Activated gamma-delta T cell treated with Interleukin-2 at 50 U/mL for 16 hours (primary cell): ENCODE measurements at places on chromosomes 13 and 19.

DNA sequence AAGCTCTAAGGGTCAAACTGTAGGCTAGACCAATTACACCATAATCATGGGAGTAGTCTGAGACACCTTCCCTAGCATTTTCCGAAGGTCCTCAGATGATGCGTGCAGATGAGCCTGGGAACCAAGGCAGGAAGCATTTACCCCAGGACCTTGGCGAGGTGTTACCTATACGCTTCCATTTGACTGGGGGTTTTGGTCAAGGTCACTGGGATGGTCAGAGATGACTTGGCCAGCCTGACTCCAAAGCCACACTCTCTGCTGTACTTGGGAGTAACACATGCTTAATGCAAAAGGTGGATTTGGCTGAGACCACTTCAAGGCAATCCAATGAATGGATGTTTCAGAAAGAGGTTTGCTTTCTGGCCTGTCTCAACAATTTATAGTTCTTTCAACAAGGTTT, 98.9 kb upstream of the IRS2 start:
- DNase-seq: no peak

- no peak for DNase-seq
These were observed 26.8 kb downstream of the AP1M1 start for GRCh38 chr19:16224293-16225045.

DNA sequence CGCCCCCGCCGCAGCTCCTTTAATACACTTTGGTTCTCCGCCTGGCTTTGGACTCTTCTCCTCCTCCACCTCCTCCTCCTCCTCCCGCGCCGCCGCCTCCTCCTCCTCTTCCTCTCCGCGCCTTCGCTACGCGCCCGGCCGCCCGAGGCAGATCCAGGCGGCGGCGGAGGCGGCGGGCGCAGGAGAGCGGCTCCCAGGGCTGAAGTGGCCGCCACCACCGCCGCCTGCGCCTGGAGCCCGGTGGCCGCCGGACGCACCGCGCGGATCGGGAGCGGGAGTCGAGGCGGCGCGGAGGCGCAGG, at the start of gene ZIC2:
ZIC2 (plus strand) TSS at position 50 of the 301 bp plus-strand sequence. CDS start 281 bp downstream, outside the sequence.
- no peak for DNase-seq

DNA sequence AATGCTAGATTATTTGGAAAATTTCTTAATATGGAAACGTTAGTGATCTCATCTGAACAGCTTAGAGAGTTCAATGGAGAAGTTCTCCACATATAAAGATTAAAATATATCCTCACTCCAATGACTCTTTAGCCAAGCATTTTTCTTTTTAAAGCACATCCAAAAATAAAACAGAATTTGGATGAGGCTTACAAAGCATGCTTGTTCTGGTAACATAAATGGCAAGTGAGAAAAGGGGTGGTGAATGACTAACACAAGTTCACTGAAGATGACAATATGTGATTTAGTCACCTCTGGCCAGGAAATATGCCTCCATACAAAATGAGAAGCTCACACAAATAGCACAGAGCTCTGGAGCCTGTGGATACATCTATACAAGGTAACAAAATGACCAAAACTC, 253.0 kb downstream of the PCDH20 start:
- DNase-seq: no peak

- peak; percentile 61 for DNase-seq
These were observed 14.7 kb downstream of the UBAC2 start for GRCh38 chr13:99215184-99215830.

DNA sequence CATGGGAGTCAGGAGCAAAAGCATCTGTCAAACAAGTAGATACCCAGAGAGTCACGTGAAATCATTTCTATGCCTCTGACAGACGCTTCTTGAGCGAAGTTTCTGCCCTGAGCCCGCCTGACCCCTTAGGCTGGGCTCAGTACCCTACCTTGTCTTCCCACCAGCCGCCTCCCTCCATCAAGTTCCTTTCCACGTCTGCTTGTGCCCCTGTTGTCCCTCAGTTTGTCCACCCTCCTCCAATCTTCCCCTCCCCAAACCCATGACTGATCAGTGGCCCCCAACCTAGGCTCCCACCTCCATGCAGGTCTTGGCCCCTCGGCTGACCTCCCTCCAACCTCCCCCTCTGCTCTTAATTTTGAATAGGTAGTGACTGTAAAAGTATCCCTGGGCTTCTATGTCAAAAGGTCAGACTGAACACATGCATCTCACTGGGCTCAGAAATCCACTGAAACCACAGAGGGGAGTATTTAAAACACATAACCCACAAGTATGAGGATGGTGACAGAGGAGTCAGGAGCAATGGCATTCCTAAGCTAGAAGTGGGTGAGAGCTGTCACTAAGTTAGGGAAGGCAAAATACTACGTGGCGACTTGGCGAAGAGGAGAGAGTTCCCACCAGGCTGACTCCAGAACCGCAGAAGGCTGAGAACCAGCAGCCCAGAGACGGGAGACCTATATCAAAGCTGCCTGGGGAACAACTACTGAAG, 1.7 kb upstream of the ZNF446 start:
- DNase-seq: no peak

- DNase-seq: peak; percentile 100
These were observed 19.7 kb downstream of the RFX1 start for GRCh38 chr19:13986348-13986904.

GRCh38 chr13:40615619-40616018, 50.8 kb downstream of the FOXO1 start:
- no peak for DNase-seq

- DNase-seq: no peak
These were observed 38.1 kb upstream of the KCTD15 start for GRCh38 chr19:33758541-33759013.

DNA sequence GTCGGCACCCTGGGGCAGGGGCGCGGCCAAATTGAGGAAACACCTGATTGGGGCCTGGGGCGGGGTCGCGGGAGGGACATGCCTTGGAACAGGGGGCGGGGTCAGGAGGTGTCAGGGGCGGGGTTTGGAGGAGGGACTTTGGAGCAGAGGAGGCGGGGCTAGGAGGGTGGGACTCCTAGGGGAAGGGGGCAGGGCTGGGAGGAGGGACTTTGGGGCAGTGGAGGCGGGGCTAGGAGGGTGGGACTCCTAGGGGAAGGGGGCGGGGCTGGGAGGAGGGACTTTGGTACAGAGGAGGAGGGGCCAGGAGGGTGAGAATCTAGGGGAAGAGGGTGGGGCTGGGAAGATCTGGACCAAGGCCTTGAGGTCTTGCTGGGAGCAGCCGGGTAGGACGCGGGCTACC, 21.9 kb downstream of the GRIN2D start:
- peak; percentile 62 for DNase-seq

DNA sequence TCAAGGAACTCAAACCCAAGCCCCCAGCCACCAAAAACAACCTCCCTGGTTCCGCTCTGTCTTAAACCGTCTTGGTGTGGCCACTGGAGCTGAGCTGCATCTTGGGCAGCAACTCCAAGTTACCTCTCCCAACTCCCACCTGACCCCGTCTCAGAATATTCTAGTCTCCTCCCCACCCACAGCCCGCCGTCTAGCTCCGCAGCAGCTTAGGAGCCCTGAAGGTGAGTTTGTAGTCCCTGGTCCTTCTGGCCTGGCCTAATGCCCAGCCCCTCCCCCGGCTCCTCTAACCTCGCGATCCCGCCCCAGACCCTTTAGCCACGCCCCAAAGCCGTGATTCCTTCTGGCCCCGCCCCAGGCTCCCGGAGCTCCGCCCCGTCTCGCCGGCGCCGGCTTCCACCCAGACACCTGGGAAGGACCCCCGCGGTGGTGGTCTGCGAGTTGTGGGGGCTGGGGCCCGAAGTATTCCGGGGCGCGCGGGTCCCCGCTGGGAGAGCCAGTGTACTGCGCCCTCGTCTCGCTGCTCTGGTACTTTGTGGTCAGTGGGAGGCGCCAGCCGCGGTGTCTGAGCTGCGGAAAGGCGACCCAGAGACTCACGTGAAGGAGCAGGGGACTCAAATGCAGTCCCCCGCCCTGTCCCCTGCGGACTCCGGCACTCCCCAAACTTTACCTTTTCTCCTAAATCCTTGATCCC, 2.5 kb upstream of the LHB start:
- peak; percentile 60 for DNase-seq

GRCh38 chr19:18452386-18452785, 14.5 kb upstream of the ISYNA1 start:
- no peak for DNase-seq

DNA sequence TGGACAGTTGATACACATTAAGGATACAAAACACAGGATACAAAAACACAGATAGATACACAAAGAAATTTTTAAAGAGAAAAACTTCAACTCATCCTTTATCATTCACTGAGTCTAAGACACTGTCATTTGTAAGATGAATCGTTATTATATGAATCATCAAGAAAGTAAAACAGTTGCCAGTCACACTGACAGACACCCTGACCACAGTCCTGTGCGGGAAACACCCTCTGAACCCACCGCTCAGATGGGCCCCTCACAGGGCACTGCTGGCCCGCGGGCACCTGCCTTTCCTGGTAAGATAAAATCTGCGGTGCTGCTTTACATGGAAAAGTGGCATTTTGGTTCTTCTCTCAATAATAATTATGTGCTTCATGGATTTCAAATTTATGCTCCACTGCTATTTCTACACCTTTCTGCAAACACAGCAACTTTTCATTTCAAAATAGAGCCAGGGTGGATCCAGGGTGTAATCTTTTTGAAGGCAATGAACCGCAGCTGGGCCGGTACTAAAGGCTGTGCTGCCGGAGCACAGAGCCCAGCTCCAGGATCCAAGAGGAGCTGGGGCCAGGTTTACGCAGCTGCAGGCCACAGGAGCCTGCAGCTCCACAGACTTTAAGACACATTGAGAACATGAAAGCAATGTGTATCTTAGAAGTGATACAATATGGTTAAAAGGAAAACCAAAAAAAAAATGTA, 76.8 kb downstream of the TUBGCP3 start:
- DNase-seq: no peak

DNA sequence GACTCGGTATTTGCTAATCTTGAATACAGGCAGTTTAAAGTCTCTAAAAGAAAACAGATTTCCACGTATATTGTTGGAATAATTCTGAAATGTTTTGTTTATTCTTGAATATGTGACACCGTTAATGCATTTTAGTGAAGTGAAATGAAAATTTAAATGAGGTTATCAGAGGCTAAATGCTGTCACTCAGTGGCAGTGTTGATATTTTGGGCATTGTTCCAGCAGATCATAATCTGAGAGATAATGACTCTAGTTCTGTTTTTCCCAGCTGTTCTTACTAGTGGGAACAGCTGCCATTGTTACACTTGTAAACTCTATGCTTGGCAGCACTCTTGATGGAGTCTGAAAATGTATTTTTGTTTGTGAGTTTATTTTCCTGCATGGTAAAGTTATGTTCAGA, 365.6 kb upstream of the SLC10A2 start:
- DNase-seq: no peak

DNA sequence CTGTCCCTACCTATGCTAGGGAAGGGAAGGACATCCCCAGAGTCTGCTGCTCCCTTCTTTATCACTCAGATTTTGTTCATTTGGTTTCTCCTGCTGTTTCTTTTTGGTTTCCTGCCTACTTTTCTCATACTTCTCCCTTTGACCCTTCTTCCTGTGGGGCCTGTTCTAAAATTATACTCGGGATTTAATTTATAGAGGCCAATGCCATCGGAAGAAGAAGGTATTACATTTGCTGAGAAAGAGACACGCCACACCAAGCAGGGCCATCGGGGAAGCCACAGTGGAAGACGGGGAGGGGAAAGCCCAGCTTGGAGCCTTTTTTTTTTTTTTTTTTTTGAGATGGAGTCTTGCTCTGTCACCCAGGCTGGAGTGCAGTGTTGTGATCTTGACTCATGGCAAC, 46.8 kb upstream of the FARP1 start:
- DNase-seq: no peak

DNA sequence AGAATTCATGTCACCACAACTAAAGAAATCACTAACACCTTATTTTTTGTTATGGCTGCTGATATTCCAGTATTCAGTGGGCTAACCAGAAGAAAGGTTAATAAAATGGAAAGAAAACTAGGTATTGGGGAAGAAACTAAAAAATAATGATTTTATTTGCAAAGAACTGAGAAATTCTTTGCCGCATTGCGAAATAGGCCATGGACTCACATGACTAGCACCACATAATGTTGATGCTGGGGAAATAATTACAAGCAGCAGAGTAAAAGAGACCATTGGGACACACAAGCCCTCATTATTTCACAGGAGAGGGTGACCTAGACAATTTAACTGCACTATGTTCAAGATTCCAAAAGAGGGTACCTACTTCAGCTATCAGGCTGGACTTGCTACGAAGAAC, 1411.5 kb downstream of the SLITRK5 start:
- no peak for DNase-seq

DNA sequence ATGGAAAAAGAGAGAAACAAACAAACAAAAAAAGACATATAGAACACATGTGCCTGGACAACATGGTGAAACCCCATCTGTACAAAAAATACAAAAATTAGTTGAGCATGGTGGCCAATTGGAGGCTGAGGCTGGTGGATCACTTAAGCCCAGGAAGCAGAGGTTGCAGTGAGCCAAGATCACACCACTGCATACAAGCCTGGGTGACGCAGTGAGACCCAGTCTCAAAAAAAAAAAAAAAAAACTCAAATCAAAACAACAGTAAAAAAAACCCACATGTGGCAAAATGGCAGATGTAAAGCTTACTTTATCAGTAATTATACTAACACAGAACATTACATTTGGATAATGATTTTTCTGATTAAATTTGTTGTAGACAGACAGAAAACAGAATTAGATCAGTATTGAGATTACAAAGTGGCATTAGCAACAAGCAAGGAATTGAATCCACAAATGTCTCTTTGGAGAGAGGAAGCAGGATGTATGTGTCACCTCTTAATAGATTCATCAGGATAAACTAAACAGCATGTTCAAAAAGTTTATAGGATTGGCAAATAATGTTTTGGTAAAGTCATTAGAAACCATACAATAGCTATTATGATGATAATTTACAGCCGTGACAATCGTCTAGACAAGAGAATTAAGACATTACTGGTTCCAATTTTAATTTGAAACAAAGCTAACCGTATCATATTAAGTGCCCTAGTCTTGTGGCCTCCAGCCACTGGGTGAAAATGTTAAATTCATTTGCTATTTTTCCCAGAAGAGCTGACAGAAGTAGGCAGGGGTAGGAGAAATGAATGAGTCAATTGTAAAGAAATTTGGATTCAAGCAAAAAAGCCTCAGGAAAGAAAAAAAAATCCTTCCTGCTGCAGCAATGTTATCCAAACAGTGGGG, 206.0 kb downstream of the FGF14 start:
- DNase-seq: no peak

GRCh38 chr13:66635526-66635925, 594.6 kb downstream of the PCDH9 start:
- no peak for DNase-seq

DNA sequence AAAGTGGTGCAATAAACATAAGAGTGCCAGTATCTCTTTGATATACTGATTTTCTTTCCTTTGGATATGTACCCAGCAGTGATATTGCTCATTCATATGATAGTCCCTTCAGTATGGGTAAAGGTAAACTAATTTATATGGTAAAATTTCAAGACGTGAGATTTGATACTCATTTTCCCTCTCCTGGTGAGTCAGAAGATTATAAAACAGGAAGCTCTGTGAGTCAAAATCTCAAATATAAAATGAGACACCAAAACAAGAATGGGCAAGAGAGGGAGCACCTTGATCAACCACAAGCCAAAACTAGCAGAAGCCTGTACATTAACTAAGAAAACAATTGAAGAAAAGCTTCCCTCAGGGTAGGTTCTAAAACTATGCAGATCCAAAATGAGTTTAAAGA, 216.3 kb downstream of the SLITRK6 start:
- no peak for DNase-seq

GRCh38 chr19:15390814-15391213, 11.2 kb upstream of the AKAP8 start:
- DNase-seq: no peak
